Fibroblast of lung (primary cell): ENCODE measurements at places on chromosomes 5 and 9. TPM values are rescaled to one million over a fixed set of nuclear protein-coding genes. Genes with fewer than 3 reads are reported as not detected.

The SV2C gene
- not detected in 2 replicates for total RNA-seq

The RPP25L gene
- 25.7 and 34.3 TPM in 2 replicates for total RNA-seq

The PRDM9 gene
- not detected in 2 replicates for total RNA-seq

The SLC36A3 gene
- total RNA-seq = not detected in 2 replicates

The RLN1 gene
- not detected in 2 replicates for total RNA-seq

The LCN10 gene
- not detected in 2 replicates for total RNA-seq

The PCSK1 gene
- total RNA-seq = not detected in 2 replicates

The TNFSF8 gene
- not detected in 2 replicates for total RNA-seq

The ADAMTSL2 gene
- total RNA-seq = under 0.01 TPM in 2 replicates

The NAIP gene
- total RNA-seq = 1.5 and 3.8 TPM in 2 replicates

The PRR7 gene
- total RNA-seq = 2.1 and 2.3 TPM in 2 replicates
